CD4-positive, alpha-beta T cell treated with Interleukin-2 at 100 ng/mL for 4 hours (primary cell): ENCODE measurements at places on chromosomes 1 and 21.

DNA sequence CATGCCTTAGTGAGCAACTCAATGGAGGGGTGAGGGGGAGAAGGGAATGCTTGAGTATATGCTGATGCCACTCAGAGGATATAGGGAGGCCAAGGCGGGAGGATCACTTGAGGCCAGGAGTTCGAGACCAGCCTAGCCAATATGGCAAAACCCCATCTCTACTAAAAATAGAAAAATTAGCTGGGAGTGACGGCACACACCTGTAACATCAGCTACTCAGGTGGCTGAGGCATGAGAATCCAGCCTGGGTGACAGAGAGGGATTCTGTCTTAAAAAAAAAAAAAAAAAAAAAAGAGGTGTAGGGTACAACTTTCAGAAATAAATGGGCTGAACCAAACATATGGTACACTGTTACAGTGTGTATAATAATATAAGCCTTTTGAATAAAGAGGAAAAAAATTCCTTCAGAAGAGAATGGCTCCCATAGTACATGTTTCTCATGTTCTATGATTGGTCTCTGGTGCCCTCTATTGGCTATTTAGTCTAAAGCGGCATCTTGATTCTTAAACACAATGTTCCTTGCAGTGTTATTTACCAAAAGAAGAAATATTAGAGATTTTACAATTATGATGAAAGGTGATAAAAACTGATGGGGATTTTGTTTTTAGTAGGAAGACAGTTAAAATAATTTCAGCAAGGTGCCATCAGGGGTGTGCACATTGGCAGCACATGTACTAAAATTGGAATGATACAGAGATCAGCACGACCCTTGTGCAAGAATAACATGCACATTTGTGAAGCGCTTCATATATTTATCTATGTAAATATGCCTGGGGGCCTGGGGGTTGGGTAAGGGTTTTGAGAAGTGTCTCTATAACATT lies 109.8 kb downstream of the PATJ start:
- DNase-seq = peak; percentile 65

DNA sequence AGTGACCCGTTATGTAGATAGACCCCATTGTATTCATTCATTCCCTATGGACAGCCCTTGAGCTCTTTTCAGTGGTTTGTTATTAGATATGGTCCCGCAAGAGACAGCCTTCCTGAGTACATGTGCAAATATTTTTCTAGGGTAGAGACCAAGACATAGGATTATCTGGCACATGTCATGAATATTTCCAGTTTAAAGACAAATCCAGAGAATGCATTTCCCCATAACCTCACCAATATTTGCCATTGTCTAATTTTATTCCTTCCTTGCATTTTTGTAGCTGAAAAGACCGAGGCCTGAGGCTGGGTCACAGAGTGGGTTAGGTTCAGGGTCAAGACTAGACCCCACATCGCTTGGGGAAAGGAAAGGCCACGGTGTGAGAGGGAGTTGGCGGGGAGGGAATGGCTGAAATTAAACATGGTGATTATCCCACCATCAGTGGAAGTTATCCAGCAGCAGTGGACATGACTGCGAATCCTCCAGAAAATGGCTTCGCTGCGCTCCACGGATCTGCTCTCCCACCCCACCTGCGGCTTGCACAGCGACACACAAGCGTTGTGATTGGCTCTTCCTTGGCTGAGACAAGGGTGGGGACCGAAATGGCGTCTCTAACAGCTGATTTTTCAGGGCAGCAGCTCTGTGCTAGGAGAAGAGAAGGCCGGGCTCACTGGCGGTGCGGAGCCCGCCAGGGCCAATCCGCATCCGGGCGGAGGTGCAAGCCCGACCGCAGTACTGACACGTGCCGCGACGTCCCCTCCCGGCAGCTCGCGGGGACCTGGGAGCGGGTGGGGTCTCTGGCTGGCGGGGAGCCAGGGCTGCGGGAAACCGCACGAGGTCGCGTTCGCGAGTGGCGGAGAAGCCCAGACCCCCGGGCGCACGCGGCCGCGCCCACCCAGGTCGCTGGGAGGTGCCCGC lies 16.1 kb upstream of the STMN1 start:
- DNase-seq = peak; percentile 45

GRCh38 chr21:33880626-33881025 lies 35.0 kb downstream of the ATP5PO start:
- DNase-seq = no peak

GRCh38 chr21:45473496-45474322 lies 68.5 kb downstream of the SLC19A1 start:
- DNase-seq = no peak

DNA sequence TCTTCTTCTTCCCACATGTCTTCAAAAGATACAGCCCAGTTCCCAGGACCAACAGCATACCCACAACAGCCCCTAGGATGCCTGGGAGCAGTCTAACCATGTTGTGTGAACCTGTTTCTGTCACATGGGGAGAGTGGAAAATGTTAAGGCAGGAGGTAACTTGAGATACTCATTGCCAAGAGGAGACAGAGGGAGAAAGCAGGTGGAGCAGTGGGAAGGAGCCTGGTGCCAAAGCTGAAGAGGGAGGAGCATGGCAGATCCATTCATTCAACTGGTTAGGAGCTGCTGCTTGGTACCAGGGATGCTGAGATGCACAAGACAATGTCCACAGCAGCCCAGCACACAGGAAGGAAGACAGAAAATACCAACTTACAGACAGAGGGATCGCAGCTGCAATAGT lies 149.8 kb upstream of the ETV3 start:
- DNase-seq = no peak

- DNase-seq = no peak
Observed at GRCh38 chr1:70980361-70980760, 67.3 kb downstream of the PTGER3 start.

DNA sequence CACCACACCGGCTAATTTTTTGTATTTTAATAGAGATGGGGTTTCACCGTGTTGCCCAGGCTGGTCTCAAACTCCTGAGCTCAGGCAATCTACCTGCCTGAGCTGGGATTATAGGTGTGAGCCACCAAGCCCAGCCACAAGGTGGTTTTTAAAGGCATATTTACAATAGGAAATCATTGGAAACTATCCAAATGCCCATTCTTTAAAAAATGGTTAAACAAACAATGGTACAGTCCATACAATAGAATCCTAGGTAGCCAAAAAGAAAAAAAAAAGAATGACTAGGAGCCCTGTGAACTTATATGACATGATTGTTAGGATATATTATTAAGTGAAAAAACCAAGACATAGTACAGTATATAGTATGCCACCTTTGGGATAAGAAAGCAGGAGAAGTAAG lies 5.3 kb downstream of the ATP2B4 start:
- DNase-seq = no peak
